ENCODE measurements at places on chromosomes 12 and 14.
A peak's percentile ranks its signal among the peaks of the same experiment; 100 is the strongest.

DNA sequence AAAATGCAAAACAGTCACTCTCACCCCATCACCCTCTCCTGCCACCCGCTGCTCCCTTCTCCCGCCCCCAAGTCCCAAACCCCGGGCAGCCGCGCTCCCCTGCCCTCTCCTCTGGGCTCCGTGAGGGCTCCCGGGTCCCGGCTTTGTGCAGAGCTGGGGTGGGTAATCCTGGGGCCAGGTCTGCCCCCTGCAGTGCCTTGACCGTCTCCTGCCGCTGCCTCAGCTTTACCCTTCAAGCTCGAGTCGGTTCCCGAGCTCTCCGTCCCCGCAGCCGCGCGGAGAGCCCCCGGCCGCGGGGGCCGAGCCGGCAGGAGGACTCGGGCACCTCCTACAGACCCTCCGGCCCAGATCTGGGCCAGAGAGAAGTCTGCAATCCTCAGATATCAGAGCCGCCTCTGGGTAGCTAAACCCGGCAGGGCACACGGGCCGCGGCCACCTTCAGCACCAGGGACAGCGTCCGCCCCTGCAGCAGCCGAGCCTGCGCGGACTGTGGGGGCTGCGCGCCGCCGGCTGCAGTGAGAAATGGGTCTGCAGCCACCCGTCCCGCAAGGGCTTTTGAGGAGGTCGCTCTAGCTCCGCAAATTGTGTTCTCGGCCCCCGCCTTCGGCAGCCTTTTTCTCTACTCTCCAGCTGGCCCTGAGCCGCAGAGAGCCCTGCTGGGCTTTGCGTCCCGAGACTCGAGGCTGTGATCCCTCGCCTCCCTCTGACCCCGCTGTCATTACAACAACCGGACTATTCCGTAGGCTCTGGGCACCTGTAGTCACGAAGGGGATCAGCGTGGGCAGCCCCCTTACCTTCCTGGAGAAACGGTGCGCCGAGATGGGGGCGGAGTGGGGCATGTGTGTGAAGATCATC lies 1.2 kb downstream of the PRMT8 start:
- peak; percentile 75 for DNase-seq

GRCh38 chr14:59785629-59786028 lies 84.9 kb downstream of the RTN1 start:
- no peak for DNase-seq

- DNase-seq = no peak
Measured at GRCh38 chr14:85344171-85344570, 185.8 kb upstream of the FLRT2 start.

- no peak for DNase-seq
Measured at GRCh38 chr12:122518908-122519307, 7.8 kb downstream of the RSRC2 start.

DNA sequence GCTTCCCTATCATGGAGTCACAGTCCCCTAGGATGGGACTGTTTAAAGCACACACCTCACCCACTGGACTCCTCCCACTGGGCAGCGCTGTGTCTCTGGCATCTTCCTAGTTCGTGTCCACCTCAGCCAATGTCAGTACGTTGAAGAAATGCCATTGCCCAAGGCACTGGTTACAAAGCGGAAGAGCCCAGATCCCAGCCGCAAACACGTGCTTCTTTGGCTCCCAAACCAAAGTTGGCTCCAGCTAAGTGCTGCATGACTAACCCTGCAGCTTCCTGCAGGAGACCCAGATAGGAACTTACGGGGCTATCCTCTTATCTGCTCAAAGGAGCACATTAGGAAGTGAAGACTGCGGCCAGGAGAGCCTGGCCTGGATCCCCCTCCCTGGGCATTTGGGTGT lies 9.3 kb downstream of the SYNE3 start:
- DNase-seq = no peak

Data from left hindlimb (tissue), 1 donor.